ENCODE measurements at places on chromosomes 7 and 10.

GRCh38 chr7:151717415-151717814 lies 159.5 kb downstream of the PRKAG2 start:
- DNase-seq, result no peak

DNA sequence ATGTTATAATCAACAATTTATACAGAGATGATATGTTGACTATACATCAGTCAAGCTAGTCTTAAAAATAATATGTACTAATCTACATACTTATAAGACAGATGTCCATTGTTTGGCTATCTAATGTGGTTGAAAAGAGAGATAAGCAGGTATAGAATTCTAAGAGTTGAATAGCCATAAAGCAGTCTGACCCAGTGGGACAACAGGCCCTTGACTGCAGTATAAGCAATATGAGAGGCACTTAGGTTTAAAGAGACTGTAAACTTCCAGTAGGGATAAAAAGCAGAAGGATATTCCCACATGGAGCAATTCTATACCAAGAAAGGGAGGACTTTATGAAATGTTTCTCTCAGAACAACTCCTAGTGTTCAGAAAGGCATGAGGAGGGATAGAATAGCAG lies 139.3 kb downstream of the ELAPOR2 start:
- no peak for DNase-seq

DNA sequence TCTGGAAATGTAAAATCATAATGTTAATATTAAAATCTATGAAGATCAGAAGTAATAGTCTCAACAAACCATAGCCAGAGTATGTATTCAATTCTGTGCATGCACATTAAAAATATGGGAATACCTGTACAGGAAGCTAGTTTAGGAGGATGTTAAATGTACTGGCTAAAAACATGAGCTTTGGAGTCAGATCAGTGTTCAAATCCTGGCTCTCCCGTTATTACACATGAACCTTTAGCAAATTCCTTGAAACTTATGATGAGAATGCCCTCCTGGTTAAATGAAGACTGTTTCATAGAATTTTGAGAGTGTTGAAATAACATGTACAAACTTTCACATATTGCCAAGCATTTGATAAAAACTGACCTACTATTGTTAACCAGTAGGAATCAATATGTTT lies 4.6 kb downstream of the ARL4A start:
- DNase-seq, result no peak

DNA sequence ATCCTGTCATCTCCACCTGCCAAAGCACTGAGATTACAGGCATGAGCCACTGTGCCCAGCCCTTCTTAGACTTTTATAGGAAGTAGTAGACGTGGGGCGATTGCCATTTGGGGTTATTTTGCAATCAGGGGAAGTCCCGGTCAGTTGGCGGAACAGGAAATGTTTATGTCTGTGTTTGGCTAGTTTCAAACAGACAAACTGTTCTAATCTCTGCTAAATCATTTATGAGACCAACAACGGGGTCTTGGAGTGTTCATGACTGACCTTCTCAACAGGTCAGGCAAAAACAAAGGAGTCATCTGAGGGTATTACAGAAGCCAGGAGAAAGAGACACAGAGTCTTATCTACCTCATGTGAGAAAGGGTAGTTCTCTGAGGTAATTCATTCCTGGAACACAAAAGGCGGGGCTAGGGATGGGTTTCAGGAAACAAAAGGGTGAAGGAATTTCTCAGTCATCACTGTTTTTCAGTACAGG lies 6.6 kb upstream of the TPK1 start:
- peak; percentile 96 for DNase-seq

- no peak for DNase-seq
Observed at GRCh38 chr7:34973400-34973760, 63.9 kb downstream of the DPY19L1 start.

GRCh38 chr7:87580636-87581035 lies 20.0 kb downstream of the ABCB1 start:
- DNase-seq, result no peak

GRCh38 chr10:79067241-79068202 lies 1.2 kb upstream of the ZMIZ1 start:
- DNase-seq, result peak; percentile 31

GRCh38 chr7:53504914-53505313 lies 469.5 kb downstream of the POM121L12 start:
- DNase-seq, result no peak

- DNase-seq, result peak; percentile 90
Observed at GRCh38 chr7:50304129-50304910, at the start of gene IKZF1. Gene IKZF1, plus strand, starts transcription at chr7:50304716. Its CDS starts 14,346 bp downstream, at chr7:50319062.

All from GF-D8 (cell line).